Natural killer cell treated with Interleukin-12 subunit alpha and Interleukin-12 subunit beta and Interleukin-15 and Interleukin-18, amount 100 ng/mL, for 72 hours (primary cell): ENCODE measurements at places on chromosomes 5 and 9.

DNA sequence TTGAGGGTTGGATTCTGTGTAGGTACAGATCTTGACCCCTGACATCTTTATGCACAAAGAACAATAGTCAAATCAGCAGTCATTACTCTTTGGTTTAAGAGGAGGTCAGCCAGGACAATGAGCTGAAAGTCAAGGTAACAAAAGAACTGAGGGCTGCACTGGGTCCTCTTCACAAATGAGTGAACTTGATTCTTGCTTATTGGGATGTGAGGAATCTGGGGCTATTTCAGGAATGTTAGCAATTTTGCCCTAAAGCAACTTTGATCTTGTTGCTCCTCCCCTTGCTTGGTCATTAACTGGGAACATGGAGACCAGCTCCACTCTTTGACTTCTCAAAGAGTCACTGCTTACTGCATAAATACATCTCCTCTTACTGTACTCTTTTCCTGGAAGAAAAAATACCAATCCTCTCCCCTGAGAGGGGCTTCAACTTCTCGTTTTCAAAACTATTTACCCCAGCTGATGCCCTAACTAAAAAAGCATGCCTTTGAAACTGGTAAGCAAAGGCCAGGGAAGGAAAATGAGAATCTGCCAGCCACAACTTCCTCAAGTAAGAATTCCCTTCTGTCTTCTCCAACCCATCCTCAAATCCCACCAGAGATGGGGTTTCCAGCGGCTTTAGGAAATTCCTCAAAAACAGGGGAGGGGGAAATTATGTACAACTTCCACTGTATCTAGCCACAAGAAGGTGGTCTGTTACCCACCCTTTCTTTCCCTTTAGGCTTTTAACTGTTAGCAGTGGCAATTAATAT is 368.3 kb downstream of the ENC1 start:
- DNase-seq, result no peak

DNA sequence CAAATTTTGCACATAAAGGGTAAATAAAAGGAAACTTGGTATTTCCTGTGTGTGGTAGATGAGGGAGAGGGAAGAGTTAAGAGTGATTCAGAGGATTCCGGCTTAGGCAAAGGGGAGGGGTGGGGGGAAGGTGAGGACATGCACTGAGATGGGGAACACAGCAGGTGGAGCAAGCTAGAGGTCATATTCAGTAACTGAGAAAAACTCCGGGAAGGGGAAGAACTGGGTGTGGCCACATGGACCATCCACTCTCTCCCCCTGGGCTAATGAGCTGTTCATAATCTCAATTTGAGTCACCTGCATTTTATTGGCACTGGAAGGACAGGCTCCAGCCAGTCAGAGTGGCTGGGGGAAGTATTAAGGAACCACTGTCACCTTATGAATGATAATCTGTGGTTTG is 45.1 kb upstream of the UGCG start:
- no peak for DNase-seq

- DNase-seq, result no peak
Measured at GRCh38 chr5:178182158-178182876, 4.9 kb downstream of the GMCL2 start.

DNA sequence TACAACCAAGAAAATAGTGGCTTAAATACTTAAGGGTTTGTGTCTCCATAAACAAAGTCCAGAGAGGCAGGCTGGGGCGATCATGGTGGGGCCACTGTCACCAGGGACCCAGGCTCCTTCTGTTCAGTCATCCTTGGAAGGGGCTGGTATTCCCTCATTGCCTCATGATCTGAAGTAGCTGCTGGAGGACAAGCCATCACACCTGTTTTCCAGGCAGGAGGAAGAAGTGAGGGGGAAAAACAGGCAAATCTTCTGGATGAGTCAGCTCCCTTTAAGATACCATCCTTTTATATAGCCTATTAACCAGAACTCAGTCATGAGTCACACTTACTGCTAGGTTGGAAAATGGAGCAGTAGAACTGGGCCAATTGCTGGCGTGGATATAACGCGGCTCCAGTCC is 92.3 kb downstream of the DAP start:
- peak; percentile 26 for DNase-seq

- no peak for DNase-seq
Measured at GRCh38 chr5:135204151-135204600, 170.1 kb upstream of the PITX1 start.

- no peak for DNase-seq
Measured at GRCh38 chr9:69140123-69140735, 33.8 kb upstream of the TJP2 start.

GRCh38 chr5:125011419-125011818 is 265.0 kb upstream of the ZNF608 start:
- no peak for DNase-seq

- no peak for DNase-seq
Measured at GRCh38 chr5:107451028-107451427, 219.7 kb downstream of the EFNA5 start.

GRCh38 chr5:61491861-61492260 is 159.8 kb downstream of the ZSWIM6 start:
- DNase-seq, result no peak

DNA sequence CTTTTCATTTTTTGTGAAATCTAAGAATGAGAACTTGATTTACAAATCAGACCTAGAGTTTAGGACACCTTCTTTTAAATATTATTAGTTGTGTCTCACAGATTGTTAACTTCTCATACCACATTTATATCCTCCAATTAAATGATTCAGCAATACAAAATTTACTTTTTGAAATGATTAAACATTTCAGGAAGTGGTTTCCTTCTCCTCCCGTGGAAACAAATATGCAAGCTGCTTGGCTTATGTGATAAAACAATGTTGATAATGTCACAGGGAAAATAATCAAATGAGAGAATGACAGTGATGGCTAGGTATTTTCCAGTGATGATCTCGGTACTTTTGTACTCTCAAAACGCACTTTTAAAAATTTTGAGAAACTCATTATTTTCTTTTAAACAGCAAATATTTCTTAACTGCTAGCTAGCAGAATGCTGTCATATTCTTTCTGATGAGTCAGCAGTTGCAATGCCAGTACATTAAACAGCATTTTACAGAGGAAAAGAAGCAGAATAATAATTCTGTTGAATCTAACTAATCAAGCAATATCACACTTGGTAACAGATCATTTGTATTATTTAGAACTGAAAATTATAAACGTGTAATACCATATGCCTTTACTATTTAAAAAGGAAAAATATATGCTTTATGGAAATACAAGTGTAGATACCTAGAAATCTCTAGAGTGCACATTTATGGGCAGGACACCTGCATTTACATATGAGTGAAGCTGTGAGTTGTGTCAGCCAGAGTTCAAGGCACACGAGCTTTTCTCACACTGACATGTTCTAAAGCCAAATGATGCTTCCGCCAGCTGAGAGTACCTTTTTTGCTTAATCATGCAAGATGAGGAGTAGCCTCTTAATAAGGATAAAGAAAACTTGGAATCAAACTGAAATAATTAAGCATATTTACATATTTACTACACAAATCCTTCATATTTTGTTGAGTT is 53.6 kb upstream of the CDH18 start:
- DNase-seq, result no peak

DNA sequence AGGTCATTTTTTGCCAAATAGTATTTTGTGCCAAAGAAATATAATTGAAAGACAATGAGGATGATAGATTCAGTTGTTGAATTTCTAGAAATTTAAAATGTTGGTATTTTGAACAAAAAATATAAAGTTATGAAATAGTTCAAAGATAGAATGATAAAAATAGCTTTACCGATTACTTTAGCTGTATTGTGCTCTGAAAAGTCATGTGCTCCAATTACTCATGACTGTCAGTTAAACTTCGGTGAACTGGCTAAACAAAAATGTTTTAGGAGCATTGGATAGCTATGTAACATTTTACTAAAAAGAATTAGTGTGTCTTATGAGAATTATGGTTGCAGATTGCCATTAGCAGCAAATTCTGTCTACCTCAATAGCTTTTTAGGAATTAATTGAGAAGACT is 177.3 kb upstream of the VCAN start:
- no peak for DNase-seq

DNA sequence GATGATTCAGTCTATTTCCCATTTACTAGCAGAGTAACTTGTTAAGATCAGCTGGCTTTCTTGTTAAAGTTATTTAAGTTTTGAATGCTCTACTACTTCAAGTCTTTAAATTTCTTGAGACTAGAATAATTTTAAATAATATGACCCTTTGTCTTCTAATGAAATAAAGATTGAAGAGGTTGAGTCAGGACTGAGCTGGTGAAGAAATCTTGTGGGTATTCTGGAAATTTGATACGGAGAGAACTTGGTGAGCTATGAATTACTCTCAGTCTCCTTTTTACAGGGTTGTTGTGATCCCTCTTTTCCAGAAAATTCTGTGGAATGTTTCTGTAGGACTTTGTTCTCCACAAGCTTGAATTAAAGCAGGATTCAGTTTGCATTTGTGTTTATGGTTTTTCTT is 29.3 kb downstream of the RNF20 start:
- no peak for DNase-seq

- DNase-seq, result no peak
Measured at GRCh38 chr5:50968356-50969149, 302.1 kb downstream of the PARP8 start.

DNA sequence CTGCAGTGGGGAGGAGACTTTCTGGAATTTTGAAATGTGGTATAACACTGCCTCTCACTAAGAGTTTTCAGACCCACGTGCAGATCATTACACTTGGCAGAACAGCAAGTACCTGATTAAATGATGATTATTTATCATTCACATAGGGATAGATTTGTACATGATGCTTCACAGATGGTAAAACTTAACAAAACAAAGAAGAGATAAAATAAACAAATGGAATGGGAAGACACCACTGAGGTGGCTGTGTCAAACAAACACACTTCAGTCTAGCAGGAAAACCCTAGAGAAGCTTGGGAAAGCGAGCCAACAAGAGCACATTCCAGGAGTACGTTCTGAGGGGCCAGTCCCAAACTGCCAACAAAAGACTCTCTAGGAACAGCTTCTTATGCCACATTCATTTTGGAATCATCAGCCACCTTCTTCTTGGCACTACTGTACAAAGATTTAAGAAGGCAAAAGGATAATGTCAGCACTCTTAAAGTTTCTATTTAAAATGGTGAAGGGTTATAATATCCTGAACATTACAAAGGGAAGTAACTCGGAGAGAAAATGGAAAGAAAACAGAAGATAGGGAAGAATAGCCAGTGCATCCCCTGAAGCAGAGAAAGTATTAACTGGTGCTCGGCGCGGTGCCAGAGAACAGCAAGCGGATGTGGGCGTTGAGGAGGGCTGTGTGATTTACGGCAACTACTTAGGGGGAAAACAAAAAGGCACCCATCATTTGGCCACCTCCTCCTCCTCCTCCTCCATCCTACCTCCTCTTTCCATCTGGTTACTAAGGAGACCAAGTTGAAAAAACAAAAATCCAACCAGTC is 1.6 kb downstream of the MED27 start:
- DNase-seq, result no peak

GRCh38 chr5:139472386-139473030 is 1.7 kb downstream of the SMIM33 start:
- peak; percentile 41 for DNase-seq

GRCh38 chr9:78676623-78677022 is 379.7 kb downstream of the PSAT1 start:
- DNase-seq, result no peak

DNA sequence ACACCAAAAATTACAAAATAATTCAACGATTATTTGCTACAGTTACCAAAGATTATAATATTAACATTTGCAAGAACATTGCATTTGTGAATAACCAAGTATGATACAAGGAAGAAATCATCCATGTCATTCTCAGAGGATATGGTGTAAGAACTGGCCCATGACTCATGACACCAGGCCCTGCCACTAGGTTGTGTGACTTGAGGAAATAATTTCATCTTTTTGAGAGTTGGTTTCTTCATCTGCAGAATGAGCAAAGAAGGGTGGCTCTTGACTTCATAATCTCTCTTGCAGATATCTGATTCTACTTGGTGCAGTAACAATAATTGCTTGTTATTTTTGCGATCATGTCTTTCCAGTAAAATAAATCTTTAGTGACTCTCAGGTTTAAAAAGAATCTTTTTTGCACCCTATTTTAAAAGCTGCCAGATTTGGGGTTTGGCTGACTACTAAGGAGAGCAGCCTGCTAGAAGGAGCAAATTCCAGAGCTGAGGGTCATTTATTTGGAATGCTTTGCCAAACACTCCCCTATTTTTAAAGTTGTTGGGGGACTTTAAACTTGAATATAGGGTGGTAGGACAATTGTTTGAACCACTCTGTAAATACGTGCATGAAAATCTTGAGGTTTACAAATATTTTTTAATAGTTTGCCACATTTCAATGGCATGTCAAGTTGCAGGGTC is 23.5 kb downstream of the ITGA1 start:
- no peak for DNase-seq

- no peak for DNase-seq
Measured at GRCh38 chr9:95993337-95993736, 117.8 kb downstream of the ERCC6L2 start.

DNA sequence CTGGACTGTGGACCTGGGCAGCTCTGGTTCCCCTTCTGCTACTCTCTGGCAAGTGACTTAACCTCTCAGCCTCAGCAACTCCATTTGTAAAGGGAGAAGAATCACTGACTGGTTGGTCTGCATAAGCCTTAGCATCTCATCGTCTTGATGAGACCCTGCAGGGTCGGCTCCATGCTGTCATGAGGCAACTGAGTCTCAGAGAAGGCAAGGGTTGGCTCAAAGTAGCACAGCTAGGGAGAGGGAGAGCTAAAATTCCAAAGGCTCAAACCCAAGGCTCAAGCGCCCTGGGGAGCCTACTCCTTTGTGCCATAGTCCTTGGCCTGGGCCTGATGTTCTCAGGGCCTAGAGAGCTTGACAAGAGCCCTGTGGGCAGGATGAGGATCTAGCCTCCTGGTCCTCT is 4.5 kb downstream of the FGFR4 start:
- no peak for DNase-seq

DNA sequence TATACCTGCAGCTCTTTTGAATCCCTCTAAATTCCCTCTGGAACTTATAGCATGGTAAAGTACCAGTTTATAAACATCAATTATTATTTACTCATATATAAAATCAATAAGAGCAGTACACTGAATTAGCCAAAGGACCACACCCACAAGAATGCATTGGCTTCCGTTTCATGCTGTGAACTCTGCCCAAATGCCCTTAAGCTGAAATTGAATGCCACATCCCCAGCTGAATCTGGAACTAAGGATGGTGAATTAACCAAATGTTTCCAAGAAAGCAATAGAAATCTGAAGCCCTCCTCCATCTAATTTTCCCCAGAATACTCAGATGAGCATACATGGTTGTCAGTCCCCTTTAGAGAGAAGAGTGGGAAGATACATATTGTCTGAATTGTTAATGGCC is 436.4 kb upstream of the FTMT start:
- no peak for DNase-seq
